A549 treated with RU486 at 1 μM for 4 hours (cell line): ENCODE measurements at places on chromosomes 7 and 10. TPM values are rescaled to one million over a fixed set of nuclear protein-coding genes. Genes with fewer than 3 reads are reported as not detected.

Gene ITPRID1
- total RNA-seq = not detected in 5 replicates

Gene COL13A1
- total RNA-seq = 0.23 to 0.35 TPM (median 0.29 TPM) in 5 replicates

Gene GPR37
- total RNA-seq = 0.53 to 0.79 TPM (median 0.72 TPM) in 5 replicates

Gene KNDC1
- 0.77 to 2.4 TPM (median 0.94 TPM) in 5 replicates for total RNA-seq

Gene ZNF488
- total RNA-seq = 11.0 to 14.8 TPM (median 12.9 TPM) in 5 replicates

Gene ARMC3
- 0.34 to 1.2 TPM (median 0.73 TPM) in 5 replicates for total RNA-seq

Gene MUC3A
- total RNA-seq = 10.0 to 17.6 TPM (median 16.9 TPM) in 5 replicates

Gene CELF2
- total RNA-seq = 0.05 TPM in 1 of 5 replicates, not detected in the others

Gene FGFBP3
- 1.8 to 3.1 TPM (median 2.7 TPM) in 5 replicates for total RNA-seq

Gene CAV2
- 154 to 191 TPM (median 173 TPM) in 5 replicates for total RNA-seq

Gene NXPH1
- total RNA-seq = not detected in 5 replicates

Gene SLC29A3
- 15.1 to 19.4 TPM (median 16.3 TPM) in 5 replicates for total RNA-seq

Gene C7orf33
- total RNA-seq = not detected in 5 replicates

Gene CPA2
- 0.15 TPM in 1 of 5 replicates, not detected in the others for total RNA-seq

Gene CACUL1
- 6.0 to 14.5 TPM (median 12.0 TPM) in 5 replicates for total RNA-seq

Gene CDH23
- 1.9 to 3.2 TPM (median 2.8 TPM) in 5 replicates for total RNA-seq

Gene TRIM8
- 39.2 to 45.2 TPM (median 43.4 TPM) in 5 replicates for total RNA-seq

Gene RNF32
- 0.77 to 2.1 TPM (median 1.2 TPM) in 5 replicates for total RNA-seq

Gene GTF2IRD1
- 10.6 to 14.2 TPM (median 11.9 TPM) in 5 replicates for total RNA-seq
